AG08396 (cell line): ENCODE measurements at places on chromosomes 2 and 18.

DNA sequence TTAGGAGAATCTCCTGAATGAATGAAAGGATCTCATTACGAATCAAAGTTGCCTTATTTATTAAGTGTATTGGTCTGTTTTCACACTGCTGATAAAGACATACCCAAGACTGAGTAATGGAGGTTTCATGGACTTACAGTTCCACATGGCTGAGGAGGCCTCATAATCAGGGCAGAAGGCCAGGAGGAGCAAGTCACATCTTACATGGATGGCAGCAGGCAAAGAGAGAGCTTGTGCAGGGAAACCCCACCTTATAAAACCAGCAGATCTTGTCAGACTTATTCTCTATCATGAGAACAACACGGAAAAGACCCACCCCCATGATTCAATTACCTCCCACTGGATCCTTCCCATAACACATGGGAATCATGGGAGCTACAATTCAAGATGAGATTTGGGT lies 785.2 kb upstream of the POU3F3 start:
- DNase-seq = no peak

GRCh38 chr2:60320724-60321123 lies 232.7 kb downstream of the BCL11A start:
- DNase-seq = no peak

- DNase-seq = no peak
These were observed 12.5 kb upstream of the TGOLN2 start for GRCh38 chr2:85340034-85340892.

DNA sequence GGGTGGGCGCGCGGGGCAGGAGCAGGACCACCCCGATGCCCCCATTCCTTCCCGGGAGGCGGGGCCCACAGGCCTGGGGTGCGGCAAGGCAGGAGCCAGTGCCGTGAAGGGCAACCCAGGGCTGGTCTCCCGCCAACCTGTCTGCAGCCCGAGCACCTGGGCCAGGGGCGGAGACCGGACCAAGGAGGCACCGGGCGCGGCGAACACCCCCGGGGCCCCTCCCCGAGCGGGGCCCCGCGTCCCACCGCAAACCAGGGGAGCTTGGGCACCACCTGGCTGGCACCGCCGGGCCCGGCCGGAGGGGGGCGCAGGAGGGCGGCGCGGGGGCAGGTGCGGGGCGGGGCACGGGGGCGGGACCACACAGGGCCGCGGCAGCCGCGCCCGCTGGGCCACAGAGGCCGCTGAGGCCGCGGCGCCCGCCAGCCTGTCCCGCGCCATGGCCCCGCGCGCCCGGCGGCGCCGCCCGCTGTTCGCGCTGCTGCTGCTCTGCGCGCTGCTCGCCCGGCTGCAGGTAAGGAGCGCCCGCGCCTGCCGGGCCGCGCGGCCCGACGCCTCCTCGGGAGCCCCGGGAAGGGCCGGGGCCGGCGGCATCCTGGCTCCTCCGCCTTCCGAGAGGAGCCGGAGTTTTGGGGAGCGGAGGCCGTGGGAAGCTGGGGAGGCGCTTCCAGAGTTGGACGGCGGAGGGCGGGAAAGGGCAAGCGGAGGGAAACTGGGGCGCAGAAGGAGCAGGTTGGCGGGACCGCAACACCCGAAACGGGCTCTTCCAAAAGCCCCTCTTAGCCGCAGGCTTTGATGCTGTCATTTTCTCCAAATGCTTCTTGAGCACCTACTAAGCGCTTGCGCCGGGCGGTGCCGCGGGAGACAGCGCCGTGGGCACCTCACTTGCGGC lies at the start of gene TNFRSF11A:
Gene TNFRSF11A, plus strand, starts transcription at position 394 of the 889 bp plus-strand sequence. Its CDS starts 43 bp downstream, at position 437.
- peak; percentile 27 for DNase-seq

GRCh38 chr2:112787729-112788393 lies 3.6 kb upstream of the IL1A start:
- DNase-seq = no peak

DNA sequence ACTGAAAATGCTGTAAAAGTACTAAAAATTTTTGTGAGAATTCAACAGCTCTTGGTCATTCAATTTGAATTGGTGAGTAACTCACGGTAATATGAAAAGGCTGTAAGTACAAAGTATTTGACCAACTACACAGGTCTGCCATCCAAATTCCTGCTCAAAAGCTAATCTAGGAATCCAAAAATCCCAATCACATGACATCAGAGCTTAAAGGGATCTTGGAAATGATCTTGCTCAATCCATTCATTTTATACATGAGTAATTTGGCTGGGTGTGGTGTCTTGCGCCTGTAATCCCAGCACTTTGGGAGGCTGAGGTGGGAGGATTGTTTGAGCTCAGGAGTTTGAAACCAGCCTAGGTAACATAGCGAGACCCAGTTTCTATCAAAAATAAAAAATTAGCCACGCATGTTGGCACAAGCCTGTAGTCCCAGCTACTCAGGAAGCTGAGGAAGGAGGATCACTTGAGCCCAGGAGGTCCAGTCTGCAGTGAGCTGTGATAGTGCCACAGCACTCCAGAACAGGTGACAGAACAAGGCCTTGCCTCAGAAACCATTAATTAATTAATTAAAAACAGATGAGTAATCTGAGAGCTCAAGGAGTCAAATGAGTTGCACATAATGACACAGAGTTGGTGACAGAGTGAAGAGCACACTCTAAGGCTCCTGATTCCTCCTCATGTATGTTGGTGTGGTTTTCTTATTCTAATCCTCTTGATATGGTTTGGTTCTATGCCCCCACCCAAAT lies 19.8 kb downstream of the SPIRE1 start:
- DNase-seq = no peak

GRCh38 chr2:9877026-9877425 lies 33.8 kb downstream of the TAF1B start:
- no peak for DNase-seq

GRCh38 chr2:73232403-73233153 lies 461 bp downstream of the PRADC1 start:
- DNase-seq = no peak

- DNase-seq = no peak
These were observed 101.6 kb upstream of the MAP4K3 start for GRCh38 chr2:39538718-39539117.

DNA sequence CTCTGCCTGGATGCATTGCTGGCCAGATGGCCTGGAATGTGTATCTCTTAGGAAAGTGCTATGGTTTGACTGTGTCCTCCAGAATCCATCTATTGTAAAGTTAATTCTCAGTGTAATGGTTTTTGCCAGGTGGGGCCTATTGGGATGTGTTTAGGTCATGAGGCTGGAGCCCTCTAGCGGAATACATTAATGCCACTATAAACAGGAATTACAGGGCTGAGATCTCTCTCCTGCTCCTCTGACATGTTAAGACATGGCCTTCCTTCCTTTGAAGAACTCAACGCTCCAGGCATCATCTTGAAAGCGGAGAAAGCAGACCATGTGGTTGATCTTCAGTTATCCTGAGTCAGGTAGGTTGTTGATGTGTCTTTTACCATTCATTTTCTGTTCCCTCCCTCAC lies 276.4 kb downstream of the RPIA start:
- DNase-seq = no peak

DNA sequence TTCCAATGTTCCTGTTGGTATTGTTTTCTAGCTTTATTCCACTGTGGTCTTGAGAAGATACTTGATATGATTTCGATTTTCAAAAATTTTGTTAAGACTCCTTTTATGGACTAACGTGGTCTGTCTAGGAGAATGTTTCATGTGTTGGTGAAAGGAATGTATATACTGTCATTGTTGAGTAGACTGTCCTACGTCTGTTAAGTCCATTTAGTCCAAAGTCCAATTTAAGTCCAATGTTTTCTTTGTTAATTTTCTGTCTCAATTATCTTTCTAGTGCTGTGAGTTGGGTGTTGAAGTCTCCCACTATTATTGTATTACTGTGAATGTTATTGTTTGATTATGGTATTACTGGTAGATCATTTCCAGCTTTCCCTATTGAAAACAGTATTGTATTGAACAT lies 55.8 kb upstream of the TTC27 start:
- no peak for DNase-seq

GRCh38 chr2:167940346-167940725 lies 307.1 kb downstream of the STK39 start:
- no peak for DNase-seq

DNA sequence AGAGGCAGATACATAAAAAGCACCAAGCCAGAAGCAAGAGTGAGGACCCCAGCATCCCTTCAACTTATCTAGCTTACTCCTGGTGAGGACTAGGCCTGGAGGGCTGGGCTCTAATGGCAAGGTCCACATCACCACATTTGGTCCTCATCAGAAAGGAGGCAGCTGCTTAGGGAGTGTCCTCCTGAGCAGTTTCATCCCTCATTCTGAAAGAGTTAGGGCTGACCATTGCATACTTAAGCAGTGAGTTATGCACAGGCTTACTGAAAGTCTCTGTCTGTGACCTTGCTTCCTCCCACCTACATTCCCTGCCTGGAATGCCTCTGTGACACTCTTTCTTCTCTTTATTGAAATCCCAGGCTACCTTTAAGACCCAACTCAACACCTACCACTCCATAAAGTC lies 301.8 kb upstream of the ACVR2A start:
- no peak for DNase-seq

GRCh38 chr2:119464981-119465380 lies 33.3 kb downstream of the TMEM37 start:
- no peak for DNase-seq

- peak; percentile 31 for DNase-seq
These were observed at the start of gene CCDC102B for GRCh38 chr18:68797871-68798270. TSS of gene CCDC102B (plus strand) at chr18:68798080. CDS start at chr18:68836764, 38,684 bp downstream.

DNA sequence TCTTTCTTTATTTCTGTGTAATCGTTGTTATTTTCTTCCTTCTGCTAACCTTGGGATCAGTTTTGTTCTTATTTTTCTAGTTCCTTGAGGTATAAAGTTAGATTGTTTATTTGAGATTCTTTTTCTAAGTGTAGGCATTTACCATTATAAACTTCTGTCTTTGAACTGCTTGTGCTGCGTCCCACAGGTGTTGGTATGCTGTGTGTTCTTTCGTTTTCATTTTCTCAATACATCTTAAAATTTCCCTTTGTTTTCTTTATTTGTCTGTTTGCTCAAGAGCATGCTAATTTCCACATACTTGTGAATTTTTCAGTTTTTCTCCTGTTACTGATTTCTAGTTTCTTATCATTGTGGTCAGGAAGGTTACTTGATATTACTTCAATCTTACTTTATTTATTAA lies 873.8 kb upstream of the GCFC2 start:
- DNase-seq = no peak

- DNase-seq = peak; percentile 79
These were observed at the start of gene GULP1 for GRCh38 chr2:188291617-188292347. TSS of gene GULP1 (plus strand) at chr2:188291874. CDS start at chr2:188477703, 185,829 bp downstream.

DNA sequence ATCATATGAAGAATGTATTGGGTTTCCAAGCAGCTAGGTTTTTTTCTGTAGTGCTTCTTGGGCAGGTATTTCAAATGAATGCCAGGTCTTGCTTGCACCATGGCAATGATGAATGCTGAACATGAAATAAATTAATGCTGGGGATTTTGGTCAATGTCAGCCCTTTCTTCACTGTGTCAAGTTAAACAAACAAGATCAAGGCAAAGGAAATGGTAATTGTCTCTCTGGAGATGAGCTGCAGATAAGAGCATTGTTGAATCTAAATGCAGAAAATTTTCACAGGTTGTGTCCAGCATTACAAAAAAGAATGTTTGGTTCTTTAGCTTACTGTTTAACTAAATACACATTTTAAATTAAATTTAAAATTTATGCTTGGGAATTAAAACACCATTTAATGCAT lies 144.3 kb downstream of the GPD2 start:
- no peak for DNase-seq

GRCh38 chr18:30634249-30634648 lies 408.3 kb downstream of the DSC3 start:
- no peak for DNase-seq

GRCh38 chr2:238967031-238967977 lies 119.4 kb downstream of the TWIST2 start:
- no peak for DNase-seq

- DNase-seq = no peak
These were observed 1.5 kb upstream of the SULT1C2 start for GRCh38 chr2:108287169-108287568.

DNA sequence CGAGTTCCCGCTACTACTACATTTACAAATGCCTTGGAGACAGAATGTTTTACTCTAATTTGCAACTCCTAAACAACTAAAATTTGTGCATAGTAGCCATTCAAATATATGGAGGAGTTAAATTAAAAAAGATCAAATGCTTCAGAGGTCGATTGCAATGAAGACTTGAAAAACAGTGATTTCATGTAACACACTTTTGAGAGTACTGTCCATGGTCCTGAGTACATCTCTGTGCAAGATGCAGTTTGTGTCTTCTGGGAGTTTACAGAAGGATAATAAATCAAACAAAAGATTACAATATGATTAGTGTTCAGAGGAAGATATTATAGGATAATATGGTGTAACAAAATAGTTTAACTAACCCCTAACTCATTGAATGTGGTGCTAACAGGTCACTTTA lies 894.7 kb downstream of the TMEM182 start:
- DNase-seq = no peak

DNA sequence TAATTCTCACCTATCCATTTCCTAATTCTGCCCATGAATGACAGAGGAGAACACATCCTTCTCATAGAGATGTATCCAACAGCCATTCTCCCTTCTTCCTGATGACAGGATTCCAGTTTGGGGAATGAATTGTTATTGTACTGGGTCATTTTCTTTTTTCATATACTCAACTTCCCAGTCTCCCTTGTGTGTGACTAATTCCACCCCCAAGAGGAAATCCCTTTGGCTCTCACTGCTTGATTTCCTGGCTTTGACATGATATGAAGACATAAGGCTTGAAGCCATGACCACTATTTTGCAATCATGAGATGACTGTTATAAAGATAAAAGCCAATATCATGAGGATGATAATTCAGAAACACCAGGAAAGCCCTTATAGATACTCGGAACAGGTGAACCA lies 384.7 kb upstream of the ACVR2A start:
- DNase-seq = no peak

DNA sequence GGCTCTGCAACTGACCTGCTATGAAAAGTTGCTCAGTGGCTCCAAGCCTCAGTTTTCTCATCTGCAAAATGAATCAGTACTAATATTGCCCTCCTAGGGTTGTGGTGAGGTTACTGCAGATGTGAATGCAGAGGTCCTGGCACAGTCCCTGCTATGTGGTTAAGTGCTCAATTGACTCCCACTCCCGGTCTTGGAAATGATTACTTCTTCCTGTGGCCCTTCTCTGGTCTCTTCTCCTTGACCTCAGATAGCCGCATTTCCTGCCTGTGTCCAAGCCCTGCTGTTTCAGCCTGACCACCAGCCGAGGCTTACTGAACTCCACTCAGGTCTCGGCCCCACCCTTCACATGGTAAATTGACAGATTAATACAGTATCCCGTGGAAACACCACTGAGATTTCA lies 26.3 kb downstream of the CNGA3 start:
- DNase-seq = no peak

GRCh38 chr2:33015421-33016142 lies 68.8 kb downstream of the LTBP1 start:
- peak; percentile 60 for DNase-seq

GRCh38 chr2:223363085-223363484 lies 239.1 kb downstream of the SCG2 start:
- no peak for DNase-seq
